ENCODE measurements at places on chromosomes 6 and 20.
A peak's percentile ranks its signal among the peaks of the same experiment; 100 is the strongest.

GRCh38 chr6:113860181-113860955, 3.2 kb downstream of the MARCKS start:
- DNase-seq, result no peak

DNA sequence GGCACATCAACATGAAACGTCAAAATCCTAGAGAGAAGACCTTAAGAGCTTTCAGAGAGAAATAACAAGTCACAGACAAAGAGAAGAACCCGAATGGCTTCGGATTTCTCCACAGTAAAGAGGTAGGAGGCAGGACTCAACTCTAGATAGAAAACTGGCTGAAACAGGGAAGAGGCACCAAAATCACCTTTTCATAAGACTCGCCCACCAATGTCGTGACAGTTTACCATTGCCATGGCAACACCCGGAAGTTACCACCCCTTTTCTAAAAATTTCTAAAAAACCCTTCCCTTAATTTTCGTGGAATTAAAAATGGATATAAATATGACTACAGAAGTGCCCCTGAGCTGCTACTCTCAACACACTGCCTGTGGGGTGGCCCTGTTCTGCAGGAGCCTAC, 12.3 kb upstream of the DEFB121 start:
- no peak for DNase-seq

DNA sequence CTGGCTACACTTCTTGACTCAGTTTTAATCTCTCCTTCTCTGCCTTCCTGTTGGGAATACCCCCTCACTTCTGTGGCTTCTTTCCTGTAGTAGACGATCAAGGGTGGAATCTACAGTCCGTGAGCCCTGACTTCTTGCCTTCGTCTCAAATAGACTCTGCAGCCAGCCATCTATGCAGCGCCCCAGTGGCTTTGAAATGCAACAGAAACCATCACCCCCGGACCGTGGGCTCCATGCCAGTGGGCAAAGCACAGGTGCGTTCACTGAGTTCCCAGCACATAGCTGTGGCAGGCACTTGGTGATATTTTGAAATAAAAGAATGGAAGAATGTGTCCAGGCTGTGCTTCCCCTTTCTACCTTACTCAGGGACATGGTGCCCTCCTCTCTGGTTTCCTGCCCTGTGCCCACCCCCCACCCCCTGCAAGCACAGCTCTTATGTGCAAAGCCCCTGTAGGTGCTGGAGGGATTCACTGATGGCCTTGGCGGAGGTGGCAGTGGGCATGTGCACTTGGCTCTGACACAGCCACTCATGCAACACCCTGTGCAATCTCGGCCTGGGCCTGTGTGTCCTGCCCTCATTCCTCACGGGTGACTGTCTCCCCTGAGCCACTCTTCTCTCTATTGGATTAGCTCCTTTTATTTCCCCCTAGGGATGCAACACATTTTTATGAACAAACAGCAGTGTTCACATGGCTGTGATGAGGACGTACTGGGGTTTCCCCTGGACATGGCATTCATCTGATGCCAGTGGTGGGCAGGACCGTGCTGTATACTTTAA, 5.5 kb upstream of the CDSN start:
- DNase-seq, result no peak

DNA sequence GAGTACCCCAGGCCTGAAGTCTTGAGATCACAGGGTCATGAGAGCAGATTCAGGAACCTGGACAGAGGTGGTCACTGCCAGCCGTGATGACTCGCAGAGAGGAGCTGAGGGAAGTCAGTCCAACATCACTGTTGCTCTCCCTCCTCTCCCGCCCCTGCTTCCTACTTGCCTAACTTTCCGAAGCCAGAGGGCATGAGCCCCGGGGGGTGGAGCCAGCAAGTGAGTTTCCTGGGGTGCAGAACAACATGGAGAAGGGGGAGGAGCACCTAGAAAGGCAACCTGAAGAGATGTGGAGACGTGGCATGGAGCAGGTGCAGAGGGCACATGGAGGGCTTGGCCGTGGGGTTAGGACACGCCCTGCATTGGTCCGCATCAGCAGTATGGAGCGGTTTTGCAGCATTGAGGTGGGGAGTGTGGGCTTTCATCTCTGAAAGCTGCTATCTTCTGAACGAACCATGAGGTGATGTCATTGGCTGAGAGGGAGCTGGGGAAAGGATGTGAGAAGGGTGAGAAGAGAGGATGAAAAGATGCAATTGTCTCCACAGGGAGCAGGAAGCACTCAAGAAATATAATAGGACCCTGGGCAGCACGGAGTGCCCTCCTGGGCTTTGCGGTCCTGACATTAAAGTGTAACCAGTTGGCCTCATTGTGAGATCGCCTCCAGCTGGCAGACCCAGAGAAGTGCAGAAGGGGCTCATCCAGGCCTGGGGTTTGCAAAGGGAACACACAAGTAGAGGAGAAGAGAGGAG, 25.0 kb downstream of the GDAP1L1 start:
- peak; percentile 3 for DNase-seq

GRCh38 chr20:39825524-39825923, 863.4 kb downstream of the DHX35 start:
- DNase-seq, result no peak

DNA sequence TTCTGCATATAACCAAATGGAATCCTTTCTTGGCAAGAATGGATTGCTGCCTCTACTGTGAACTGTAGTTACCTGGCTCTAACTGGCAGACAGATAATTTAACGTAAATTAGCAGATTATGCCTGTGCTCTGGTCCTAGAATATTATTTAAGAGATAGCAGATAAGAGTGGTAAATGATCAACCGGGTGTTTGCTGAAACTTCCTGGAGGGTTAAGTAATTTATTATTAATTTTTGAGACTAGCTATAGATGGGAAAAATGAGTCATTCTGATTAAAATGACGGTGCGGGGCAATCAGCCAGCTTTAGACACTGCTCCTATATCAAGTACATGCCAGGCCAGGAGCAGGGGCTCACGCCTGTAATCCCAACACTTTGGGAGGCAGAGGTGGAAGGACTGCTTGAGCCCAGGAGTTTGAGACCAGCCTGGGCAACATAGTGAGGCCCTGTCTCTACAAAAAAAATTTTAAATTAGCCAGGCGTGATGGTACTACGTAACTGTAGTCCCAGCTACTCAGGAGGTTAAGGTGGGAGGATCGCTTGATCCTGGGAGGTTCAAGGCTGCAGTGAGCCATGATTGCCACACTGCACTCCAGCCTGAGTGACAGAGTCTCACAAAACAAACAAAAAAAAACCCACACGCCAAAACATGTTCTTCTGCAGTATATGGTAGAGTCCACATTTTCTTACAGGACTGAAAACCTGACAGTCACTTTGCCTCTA, 22.6 kb downstream of the B4GALT5 start:
- DNase-seq, result no peak

DNA sequence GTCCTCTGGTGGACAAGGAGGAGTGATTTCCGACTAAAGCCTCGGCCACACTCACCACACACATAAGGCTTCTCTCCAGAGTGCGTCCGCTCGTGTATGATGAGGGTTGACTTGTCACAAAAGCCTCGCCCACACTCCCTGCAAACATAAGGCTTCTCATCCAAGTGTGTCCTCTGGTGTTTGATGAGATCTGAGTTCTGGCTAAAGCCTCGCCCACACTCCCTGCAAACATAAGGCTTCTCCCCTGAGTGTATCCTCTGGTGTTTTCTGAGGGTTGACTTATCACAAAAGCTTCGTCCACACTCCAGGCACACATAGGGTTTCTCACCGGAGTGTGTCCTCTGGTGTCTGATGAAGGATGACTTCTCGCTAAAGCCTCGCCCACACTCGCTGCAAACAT, 12.9 kb upstream of the SNRPB start:
- no peak for DNase-seq

DNA sequence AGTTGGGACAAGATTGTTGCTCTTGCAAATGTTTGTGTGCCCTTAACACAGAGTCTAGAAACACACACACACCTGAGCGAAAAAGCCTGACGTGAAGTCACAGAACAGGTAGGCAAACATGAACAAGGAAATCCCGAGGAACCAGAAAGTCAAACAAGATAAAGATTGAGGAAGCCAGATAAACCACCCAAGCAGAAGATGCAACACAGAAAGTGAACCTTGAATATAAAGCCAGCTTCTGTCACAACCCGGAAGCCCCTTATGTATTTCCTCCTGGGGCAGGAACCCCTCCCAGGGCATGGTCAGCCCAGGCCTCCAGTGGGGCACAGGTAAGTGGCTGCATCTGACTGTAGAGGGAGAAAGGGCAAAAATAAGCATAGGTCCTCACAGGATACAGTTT, 158.2 kb upstream of the SUPT3H start:
- no peak for DNase-seq
